Myocyte (in vitro differentiated cells): ENCODE measurements at places on chromosomes 16 and 17. TPM values are rescaled to one million over a fixed set of nuclear protein-coding genes. Genes with fewer than 3 reads are reported as not detected.

DNA sequence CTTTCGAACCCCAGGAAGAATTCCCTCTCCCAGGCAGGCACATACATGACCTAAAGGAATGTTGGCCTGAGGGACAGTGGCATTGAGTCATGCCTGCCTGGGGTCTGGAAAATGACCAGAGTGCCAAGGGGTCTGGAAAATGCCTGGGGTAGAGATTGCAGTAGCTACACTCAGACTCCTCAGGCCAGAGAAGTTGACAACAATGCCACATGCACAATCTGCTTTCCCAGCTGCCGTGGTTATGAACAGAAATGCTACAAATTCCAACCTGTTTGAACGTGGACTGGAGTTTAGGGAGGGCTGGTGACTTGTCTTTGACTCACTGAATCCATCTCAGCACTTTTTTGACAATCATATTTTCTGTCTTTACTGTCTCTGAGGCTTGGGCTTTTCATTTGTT, 250.0 kb downstream of the ABCC12 start:
- peak; percentile 66 for DNase-seq

- DNase-seq, result no peak
Observed at GRCh38 chr17:78196716-78197115, 9.6 kb downstream of the AFMID start.

The NEK8 gene
- total RNA-seq, result 5.5 and 6.0 TPM in 2 replicates

DNA sequence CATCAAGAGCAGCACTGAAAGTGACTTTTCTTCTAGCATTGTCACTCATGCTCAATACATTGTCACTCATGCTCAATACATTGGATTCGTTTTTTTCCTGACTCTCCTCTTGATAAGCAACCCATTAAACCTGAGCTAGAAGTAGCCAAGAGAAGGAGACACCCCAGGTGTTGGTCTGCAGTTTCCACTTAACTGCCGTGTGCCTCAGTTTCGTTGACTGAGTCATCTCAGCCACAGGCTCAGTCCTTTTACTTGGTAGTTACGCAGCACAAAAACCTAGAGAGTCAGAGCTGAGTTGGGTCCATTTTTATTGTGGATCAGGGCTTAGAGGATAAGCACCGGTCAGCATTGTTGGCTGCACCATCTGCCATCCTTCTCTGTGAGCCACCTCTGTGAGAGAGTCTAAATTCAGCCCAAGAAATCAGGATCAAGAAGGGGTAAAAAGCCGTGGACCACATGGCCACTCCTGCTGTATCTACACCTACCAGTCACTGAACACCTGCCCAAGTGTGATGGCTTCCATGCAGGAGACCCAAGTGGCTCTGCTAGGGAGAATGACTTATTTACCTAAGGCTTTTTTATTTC, 11.3 kb downstream of the GINS2 start:
- DNase-seq, result no peak

DNA sequence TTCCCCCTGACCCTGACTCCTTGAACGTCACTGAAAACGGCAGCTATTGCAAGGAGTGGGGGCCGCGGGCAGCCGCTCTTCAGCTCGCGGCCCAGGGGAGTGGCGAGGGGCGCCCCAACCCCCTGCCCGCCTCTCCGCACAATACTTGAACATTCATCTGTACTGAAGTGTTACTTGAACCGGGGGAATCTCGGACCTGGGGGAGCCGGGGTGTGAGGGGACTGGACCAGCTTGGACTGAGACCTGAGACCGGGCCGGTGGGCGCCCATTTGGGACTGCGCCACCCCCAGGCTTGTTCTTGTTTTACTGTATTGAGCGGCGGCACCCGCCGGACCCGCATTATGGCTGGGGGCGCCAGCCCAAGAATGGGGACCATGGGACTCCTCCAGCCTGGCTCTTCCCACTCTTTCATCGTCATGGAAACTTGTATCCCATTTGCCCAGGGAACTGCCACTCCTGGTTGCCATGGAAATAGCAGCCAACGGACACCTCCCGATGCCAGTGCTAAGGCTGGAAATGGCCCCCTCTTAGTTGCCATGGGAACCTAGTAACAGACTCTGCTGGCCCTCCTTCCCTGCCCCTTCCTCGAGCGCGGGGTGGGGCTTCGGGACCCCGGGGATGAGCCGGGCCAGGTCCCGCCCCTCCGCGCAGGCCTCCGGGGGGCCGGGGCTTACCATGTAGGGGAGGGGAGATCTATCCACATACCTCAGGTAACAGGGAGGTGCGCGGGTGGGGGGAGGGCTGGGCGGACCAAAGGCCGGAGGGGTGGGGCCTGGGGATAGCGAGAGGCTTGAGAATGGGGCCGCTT, 805 bp upstream of the ORAI3 start:
- DNase-seq, result peak; percentile 94
